Hippocampal formation (tissue), 2 donors: ENCODE measurements at places on chromosomes 2 and 18.

DNA sequence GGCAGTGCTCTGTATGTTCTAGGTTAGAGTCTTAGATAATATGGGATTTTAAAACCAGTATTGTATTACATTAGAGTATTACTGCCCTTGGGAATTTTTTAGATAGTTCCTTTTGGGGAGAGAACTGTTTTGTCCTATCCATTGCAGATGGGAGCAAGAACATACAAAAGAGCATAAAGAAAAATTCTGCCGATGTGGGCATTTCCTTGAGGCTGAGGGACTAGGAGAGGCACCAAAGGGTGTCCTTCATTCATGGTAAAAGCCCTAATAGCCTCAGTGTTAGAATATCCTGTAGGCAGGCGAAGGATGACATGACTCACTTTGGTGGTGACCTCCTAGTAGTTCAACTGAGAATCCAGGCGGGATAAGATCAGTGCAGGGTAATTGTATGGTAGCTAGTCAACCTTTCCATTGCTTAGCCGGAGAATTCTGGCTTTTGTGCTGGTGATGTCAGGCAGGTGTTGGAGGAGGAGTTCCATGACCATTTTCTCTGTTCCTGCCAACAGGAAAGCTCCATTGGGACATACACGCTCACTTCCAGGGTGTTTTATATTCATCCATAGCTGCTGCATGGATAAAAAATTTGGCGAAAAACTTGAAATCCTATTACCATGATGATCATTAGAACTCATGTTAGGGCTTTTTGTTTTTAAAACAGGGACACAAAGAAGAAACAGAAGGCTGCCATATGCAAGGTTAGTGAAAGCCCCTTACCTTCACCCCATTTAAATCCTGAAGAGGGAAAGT, 28.1 kb downstream of the EPAS1 start:
- DNase-seq = no peak

GRCh38 chr2:240402566-240403272, 32.7 kb upstream of the GPC1 start:
- no peak for DNase-seq

DNA sequence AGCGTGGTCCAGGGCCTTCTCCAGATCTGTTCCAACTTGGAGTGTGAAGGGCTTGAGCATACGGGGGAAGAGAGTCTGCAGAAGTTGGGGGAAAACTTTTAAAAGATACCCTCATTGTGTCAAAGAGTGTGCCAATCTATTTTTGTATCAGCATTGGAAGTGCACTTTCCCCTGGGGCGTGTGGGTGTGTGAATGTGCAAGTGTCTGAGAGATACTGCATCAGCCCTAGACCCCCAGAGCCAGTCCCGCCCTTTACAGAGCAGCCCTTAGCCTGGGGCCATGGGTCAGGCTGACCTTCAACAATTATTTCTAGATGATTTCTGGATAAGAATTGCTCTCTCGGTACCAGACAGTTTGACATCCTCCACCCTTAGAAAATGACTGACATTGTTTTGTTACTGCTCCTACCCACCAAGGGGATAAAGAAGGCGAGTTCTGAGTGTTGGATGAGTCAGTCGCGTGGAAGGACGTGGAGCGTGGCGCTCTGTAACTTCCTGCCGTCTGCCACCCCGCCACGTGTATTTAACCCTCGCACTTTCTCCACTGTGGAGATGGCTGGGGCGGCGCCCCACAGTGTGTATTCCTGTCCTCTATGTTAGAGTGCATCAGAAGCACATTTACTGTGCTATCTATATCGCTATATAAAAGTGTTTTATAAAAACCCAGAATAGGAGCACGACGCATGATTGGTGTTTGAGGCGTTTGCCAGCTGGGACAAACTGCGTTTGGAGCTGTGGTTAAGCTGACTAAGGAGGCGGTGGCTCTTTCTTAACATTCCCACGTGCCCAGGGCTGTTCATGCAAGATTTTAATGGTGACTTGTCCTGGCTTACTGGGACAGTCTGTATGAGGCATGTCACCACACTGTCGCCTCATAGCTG, 122.6 kb downstream of the CABLES1 start:
- no peak for DNase-seq

- no peak for DNase-seq
Observed at GRCh38 chr2:7427293-7428060, 510.3 kb downstream of the RNF144A start.

DNA sequence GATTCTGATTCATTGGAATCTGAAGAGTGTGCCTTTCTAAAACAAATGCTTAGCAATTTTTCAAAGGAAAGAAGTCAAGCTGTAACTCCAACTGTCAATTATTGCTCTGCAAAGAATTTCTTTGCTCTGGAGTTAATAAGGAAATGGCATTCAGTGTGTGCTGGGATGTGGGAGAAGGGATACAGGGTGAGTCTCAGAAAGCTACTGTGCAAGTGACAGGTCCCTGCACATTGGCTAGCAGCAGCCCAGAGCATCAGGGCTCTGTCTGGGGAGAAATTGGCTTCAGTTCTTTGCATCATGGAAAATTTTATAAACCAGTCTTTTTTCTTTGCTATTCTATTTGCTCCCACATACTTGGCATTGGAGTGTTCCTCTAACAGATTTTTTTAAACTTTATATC, 1.1 kb upstream of the SYT4 start:
- no peak for DNase-seq

DNA sequence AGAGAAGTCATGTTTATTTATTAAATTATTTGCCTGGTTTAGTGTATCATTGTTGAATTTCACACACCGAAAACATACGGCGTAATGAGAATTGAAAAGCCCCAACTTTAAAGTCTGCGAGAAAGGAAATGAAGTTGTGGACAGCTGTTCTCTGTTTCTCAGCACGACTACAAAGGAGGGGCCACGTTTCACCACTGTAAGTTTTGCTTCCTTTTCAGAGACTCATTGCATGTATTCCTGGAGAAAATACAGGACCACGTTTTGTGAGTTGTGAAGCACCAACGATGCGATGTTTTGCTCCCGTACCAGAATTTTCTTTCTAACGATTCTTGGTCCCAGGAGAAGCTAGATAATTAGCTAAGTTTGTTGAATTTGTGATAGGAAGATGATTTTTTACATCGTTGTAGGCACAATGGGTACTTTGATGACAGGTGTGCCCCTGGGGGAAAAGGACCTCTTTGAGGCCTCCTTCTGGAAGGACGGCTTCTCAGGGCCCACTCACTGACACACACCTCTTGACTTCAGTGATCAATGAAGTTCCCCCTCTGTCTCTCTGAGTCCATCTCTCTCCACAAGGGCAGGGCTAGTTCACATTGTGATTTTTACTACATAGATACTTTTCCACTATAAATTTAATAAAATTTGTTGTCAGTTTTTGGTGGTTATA, 23.7 kb upstream of the ACKR3 start:
- DNase-seq = no peak

DNA sequence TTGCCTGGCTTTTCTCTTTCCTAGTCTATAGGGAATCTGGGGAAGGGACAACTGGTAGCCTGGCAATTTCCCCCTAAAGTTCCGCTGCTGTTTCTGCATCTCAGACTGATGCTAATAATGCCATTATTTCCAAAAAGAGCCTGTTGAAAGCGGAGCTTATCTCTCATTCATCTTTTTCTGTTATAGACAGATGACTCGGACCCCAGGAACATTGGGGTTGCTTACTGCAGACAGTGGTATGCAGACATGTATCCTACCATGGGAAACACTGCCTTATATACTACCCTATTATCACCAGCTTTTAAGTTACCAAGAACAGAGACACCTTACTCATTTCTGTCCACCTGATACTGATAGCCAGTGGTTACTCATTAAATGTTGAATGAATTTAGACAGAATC, 15.3 kb downstream of the ETAA1 start:
- DNase-seq = no peak

- no peak for DNase-seq
Observed at GRCh38 chr2:171652416-171652785, 34.9 kb upstream of the DYNC1I2 start.

- DNase-seq = no peak
Observed at GRCh38 chr2:98037666-98038336, 42.1 kb upstream of the TMEM131 start.

GRCh38 chr18:8329186-8329771, 280.0 kb upstream of the RAB12 start:
- DNase-seq = no peak
